AG08395 (cell line): ENCODE measurements at places on chromosomes 1 and 21.

- no peak for DNase-seq
These were observed 32.0 kb downstream of the VANGL2 start for GRCh38 chr1:160432371-160432786.

GRCh38 chr1:77652268-77652667, 30.2 kb downstream of the ZZZ3 start:
- DNase-seq: no peak

GRCh38 chr1:91731815-91732214, 154.1 kb downstream of the TGFBR3 start:
- DNase-seq: peak; percentile 27

GRCh38 chr1:56473582-56474270, 105.6 kb downstream of the PLPP3 start:
- peak; percentile 25 for DNase-seq

DNA sequence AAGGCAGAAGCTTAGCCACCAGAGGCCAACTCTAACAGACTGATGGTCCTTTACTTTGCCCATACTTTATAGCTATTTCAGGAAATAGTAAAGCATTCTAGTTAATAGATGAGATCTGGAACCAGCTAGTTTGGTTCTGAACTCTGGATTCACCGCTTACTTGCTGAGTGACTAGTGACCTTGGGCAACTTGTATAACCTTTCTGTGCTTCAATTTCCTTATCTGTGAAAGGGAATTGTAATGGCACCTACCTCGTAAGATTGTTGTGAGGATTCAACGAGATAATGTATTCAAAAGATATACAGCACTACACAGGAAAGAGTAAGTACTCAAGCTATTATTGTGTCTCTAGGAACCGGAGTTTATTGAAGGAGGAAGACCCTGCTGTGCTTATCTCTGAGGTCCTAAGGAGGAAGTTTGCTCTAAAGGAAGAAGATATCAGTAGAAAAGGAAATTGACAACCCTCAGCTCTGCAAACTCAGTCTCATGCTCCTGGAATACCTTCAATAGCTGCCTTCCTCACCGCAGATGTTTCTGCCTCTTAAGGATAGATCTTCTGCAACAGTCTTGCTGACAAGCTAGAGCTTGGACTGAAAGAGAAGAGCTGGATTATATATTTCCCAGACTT, 11.9 kb downstream of the MTFR1L start:
- DNase-seq: no peak

- DNase-seq: peak; percentile 44
These were observed 5.9 kb upstream of the WNT2B start for GRCh38 chr1:112502826-112503225.
